ENCODE measurements at places on chromosomes 5 and 9.

DNA sequence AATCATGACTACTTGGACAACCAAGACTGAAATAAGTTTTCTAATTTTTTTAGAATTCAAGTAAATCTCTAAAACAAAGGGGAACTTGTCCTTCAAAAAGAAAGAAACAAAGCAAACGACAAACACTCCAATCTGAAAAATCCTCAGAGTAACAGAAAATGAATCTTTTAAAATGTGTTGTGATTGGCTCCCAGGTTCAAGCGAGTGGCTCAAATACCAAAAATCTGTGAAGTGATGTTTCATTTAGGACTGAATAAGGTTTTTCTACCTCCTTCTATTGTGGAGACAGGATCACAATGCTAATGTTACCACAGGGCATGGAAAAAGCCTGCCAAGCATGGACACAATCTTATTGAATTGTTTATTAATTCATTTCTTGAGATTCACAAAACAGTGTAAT, 415.7 kb downstream of the RAB3C start:
- DNase-seq: no peak

DNA sequence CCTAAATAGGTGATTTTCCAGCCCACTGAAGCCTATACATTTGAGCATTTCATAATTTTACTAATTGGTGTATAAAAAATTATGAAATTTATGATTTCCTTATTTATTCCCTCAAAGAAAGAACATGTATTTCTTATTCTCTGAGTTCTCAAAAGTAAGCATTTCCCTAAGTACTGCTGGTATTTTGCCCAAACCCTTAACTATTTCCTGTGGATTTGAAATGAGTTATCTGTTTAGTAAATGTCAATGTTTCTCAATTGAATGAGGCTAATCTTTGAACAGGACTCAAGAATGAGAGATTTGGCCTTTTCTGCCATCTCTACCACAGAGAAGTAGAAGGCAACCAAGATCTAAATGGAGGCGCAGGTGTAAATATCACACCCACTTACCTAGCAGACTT, 751.7 kb downstream of the TLE1 start:
- DNase-seq: no peak

DNA sequence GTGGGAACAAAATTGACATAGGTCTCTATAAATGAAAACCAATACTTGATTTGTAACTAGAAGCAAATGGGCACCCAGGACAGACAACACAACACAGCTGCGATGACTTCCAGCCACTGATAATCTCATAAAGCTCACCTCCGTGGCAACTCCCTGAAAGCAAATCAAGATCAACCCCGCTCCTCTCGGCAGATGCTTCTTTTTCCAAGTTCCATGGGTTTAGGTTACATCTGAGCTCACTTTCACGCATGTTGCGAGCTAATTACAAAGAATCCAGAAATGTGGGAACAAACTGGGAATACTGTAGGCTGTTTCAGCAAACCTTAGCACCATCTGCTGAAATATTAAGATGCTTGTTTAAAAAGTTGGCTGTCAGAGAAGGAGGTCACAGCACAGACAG, 153.9 kb downstream of the ELAVL2 start:
- no peak for DNase-seq

DNA sequence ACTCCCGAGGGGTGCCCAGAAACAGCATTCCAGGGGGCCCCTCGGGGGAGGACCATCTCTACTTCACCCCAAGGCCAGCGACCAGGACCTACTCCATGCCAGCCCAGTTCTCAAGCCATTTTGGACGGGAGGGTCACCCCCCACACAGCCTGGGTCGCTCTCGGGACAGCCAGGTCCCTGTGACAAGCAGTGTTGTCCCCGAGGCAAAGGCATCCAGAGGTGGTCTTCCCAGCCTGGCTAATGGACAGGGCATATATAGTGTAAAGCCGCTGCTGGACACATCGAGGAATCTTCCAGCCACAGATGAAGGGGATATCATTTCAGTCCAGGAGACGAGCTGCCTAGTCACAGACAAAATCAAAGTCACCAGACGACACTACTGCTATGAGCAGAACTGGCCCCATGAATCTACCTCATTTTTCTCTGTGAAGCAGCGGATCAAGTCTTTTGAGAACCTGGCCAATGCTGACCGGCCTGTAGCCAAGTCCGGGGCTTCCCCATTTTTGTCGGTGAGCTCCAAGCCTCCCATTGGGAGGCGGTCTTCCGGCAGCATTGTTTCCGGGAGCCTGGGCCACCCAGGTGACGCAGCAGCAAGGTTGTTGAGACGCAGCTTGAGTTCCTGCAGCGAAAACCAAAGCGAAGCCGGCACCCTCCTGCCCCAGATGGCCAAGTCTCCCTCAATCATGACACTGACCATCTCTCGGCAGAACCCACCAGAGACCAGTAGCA, 83.9 kb downstream of the GOLPH3 start:
- no peak for DNase-seq

GRCh38 chr5:94983861-94984535, 300.9 kb downstream of the MCTP1 start:
- no peak for DNase-seq

GRCh38 chr5:145557345-145557744, 277.8 kb downstream of the PRELID2 start:
- DNase-seq: no peak

DNA sequence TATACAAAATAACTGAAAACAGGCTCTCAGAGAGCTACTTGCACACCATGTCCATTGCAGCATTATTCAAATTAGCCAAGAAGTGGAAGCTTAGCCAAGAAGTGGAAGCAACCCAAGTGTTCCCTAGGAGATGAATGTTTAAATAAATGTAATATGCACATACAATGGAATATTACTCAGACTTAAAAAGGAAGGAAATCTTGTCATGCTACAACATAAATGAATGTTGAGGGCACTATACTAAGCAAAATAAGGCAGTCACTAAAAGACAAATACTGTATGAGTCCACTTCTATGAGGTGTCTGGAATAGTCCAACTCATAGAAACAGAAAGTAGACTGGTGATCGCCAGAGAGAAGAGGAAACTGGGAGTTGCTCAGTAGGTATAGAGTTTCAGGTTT, 438.1 kb downstream of the MAT2B start:
- no peak for DNase-seq

- DNase-seq: no peak
Measured at GRCh38 chr5:171595401-171595800, 176.0 kb downstream of the FGF18 start.

- peak; percentile 5 for DNase-seq
Measured at GRCh38 chr5:100505984-100506670, 29.0 kb upstream of the FAM174A start.

DNA sequence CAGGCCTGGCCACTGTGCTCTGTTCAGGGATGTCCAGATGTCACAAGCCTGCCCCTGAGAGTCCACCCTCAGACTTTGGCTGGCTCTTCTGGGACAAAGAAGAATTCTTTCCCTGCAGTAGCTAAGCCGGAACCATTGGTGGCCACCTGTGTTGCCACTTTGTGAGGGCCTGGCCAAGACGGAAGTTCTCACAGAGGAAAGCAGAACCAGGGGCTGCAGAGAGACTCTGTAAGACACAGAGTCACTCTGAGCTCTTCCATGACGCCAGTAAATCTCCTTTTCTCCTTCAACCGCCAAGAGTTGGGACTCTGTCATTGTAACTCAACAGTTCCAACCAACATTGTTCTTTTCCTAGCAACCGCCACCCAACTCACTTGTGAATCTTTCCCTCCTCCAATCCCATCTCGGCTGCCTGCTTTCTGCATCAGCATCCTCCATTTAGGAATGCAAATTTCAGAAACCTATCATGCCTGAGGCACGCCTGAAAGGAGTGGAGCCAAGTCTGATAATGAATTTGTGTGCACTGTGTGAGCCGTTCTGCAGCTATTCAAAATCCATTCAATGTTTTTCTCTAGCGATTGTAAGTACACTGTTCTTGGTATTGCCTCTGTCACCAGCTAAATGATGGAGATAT, 37.8 kb upstream of the ATP6V1G1 start:
- DNase-seq: no peak

GRCh38 chr9:16064771-16065170, 511.9 kb downstream of the CCDC171 start:
- DNase-seq: no peak

- DNase-seq: no peak
Measured at GRCh38 chr5:145160679-145161078, 674.5 kb downstream of the PRELID2 start.

DNA sequence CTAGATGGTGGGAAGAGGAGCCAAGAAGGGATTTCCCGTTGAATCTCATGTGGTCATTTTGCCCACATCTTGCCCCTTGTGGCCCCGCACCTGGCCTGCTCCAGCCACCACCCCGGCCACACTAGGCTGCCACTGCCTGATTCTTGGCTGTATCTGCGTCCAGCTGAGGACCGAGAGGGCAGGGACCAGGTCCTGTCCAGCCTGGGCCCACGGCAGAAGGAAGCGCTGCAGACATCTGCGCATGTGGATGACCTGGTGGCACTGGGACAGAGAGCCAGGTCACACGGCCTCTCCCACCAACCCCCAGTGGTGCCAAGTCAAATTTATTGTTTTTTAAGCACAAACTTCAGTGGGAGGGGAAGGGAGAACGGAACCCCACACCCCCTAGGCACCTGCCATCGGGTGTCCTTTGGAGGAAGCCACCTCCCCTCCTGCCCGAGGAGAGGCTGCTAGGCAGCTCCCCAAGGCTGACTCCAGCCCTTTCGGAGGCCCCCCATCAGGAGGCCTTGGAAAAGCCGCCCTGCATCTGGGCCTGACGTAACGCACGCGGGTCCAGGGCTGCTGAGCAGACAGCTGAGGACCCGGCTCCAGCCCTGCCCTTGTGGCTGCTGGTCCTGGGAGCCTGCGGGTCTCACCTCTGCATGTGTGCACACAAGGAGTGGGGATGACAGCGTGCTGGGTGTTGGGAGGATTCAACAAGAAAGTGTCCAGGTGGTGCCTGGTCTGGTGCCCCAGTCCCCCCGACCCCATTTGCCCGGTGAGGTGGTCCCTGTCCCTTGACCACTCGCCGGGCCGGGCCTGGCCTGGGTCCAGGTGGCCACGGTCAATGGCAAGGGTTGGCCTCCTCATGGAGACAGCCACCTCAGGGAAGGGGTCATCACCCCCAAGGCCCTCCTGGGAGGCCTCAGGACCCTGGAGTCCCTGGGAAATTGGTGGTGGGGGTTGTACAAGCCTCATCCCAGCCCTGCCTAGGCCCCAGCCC, 5.9 kb upstream of the QRFP start:
- DNase-seq: no peak

GRCh38 chr9:118635416-118635815, 733.8 kb downstream of the BRINP1 start:
- no peak for DNase-seq

GRCh38 chr5:40389591-40389990, 290.1 kb upstream of the PTGER4 start:
- no peak for DNase-seq

DNA sequence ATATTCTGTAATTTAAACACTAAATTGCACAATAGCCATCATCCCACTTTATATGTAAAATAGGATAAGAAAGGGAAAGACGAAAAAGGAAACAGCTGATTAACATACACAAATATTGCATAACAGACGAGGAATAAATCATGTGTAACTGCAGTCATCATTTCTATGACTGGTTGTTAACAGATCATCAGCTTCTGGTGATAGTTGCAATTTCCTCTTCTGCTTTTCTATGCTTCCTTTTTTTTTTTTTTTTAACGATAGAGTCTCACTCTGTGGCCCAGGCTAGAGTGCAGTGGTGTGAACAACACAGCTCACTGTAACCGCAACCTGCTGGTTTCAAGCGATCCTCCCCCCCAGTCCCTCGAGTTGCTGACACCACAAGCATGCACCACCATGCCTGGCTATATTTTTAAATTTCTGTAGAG, 22.5 kb upstream of the JAKMIP2 start:
- DNase-seq: peak; percentile 77

DNA sequence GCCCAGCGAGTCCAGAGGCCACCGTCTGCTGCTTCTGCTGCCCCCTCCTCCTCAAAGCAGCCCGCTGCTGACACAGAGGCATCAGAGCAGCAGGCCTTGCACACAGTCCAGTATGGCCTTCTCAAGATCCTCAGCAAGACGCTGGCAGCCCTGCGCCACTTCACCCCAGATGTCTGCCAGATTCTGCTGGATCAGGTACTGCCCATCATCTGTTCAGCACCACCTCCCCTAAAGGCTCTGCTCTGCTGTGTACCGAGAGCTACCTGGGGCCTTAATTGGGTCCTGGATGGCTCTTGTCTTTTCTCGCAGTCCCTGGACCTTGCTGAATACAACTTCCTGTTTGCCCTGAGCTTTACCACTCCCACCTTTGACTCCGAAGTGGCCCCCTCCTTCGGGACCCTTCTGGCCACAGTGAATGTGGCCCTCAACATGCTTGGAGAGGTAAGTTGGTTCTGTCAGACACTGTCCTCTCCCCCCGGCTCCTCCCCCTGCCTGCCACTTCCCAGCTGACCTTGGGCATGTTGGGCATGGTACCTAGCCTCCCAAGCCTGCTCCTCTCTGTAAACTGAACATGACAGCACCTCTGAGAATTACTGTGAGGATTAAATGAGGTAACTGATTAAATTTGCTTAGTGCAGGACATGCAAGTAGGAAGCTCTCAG, 22.7 kb downstream of the SH3GLB2 start:
- no peak for DNase-seq

DNA sequence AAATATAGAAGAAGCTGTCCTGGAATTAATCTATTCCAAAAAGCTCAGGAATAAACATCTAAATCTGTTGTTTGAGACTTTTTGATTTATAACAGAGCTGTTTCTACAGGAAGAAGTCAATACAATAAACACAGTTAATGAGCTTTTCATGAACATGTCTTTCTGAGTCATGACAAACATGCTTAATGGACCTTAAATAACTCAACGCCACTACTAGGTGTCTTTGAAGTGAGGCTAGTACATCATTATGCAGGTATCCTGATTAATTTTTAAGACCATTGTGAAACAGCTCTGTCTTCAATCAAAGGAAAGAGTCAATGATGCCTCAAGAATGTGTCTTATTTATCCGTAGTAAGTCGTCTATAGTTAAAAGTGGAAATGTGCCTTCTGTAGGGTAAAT, 131.6 kb downstream of the GABRB2 start:
- DNase-seq: no peak

- no peak for DNase-seq
Measured at GRCh38 chr5:16712620-16713019, 95.8 kb upstream of the RETREG1 start.

- no peak for DNase-seq
Measured at GRCh38 chr5:88693071-88693932, 189.7 kb downstream of the MEF2C start.

DNA sequence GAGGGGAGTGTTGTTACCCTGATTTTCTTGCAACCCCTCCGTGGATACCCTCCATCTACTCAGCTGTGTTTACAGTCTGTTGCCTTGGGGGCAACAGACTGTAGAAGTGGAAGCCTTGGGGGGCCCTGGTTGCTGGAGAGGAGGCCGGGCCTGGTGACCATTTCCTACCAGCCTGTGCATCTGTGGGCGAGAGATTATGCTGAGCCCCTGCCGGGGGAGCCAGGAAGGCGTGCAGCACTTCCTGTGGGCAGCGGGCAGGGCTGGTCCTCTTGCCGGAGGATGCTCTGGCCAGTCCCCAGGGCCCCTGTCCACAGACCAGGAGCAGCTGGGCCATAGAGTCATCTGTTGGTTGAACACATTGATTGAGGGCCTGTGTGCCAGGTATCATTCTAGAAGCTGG, 11.1 kb downstream of the ERGIC1 start:
- peak; percentile 39 for DNase-seq
